IPS-NIHi11 (cell line): ENCODE measurements at places on chromosomes 5 and 9.

DNA sequence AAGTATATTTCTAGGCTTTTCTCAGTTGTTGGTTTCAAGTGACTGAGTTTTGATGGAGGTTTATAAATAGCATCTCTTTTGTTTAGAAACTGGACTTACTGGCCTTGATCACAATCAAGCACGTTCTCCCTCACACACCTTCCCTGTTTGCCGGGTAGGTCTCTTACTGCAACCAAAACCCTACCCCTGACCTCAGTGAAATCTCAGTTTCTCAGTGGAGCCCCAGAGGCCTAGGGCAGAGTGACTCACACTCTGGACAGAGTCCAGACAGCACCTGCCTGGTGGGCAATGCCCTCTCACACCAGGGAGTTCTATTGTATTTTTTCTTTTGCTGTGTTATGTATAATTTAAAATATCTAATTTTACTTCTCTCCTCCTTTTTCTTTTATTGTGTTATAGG lies 48.4 kb upstream of the EPB41L4B start:
- DNase-seq, result no peak

GRCh38 chr5:137498736-137499505 lies at the start of gene SPOCK1:
TSS of gene SPOCK1 (minus strand) at chr5:137499326.
- peak; percentile 98 for DNase-seq

DNA sequence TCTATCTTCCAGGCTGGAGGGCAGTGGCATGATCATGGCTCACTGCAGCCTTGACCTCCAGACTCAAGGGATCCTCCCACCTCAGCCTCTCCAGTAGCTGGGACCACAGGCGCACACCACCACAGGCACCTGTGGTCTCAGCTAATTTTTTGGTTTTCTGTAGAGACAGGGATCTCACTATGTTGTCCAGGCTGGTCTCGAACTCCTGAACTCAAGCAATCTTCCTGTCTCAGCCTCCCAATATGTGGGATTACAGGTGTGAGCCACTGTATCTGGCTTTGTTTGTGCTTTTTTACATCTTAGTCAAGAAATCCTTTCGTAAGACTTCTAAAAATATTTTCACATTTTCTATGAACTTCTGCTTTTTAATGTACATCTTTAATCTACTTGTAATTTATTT lies 116.9 kb downstream of the DENND1A start:
- no peak for DNase-seq

DNA sequence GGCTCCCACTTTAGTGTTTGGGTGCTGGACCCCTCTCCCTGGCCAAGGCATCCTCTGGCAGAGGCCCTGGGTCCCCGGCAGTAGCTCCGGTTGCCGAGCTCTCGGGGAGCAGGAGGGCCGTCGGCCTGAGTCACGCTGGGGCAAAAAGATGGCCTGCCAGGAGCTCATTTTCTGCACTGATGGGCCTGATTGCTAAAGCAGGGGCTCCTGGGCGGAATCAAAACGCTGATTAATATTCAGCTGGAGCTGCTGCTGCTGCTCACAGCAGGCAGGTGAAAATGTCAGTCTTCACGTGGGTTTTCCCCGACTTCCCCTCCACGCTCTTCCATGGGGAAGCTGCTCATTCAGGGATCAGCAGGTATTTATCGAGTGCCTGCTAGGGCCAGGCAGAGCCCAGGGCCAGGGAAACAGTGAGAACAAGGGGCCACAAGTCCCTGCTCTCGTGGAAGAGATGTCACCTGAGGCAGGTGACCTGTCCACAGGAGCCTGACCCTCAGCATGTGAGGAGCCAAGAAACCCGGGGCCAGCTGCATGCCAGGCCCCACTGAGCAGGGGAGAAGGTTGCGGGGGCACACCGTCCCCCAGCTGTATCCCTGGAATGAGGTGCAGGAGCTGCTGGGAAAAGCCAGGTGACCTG lies 22.1 kb downstream of the LAMC3 start:
- DNase-seq, result no peak

- DNase-seq, result no peak
These were observed 56.9 kb upstream of the SIMC1 start for GRCh38 chr5:176181271-176181855.
